ENCODE measurements at places on chromosomes 5 and 9. TPM values are rescaled to one million over a fixed set of nuclear protein-coding genes. Genes with fewer than 3 reads are reported as not detected.
A peak's percentile ranks its signal among the peaks of the same experiment; 100 is the strongest.

DNA sequence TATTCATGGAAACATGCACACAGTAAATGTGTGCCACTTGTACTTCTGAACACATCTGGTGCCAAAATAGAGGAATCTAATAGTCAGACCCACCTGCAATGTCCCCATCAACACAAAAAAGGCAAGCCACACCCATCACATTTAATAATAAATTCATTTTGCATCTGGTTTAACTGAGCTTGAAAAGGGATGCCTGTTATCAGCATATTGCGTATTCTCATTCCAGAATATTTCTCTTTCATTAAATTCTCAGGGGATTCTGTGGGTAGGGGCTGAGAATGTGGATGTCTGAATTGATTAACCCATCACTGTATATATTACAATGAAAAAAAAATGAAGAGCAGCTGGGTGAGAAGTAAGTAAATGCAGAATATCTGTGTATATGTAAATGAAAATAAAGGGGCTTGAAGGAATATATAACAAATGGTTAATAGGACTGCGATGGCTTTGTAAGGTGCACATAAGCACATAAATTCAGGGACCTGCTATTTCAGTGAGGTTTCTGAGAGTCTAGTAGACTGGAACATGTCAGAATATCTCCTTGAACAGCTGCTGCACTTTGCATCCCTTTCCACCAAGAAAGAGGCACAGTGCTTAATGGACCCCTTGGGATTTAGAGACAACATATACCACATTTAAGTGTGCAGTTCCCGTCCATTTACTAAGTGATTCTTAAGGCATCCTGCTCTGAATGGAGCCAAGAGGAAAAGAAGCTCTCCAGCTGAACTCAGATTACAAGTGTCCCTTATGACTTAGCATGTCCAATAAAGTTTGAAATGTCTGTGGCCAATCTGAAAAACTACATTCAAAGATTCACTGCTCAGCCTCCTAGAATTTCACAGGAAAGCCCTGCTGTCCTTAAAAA is 104.1 kb upstream of the NIPBL start:
- no peak for DNase-seq

GRCh38 chr9:112753725-112754124 is 3.2 kb downstream of the SNX30 start:
- DNase-seq = no peak

- no peak for DNase-seq
Measured at GRCh38 chr5:77101298-77101697, 14.2 kb upstream of the ZBED3 start.

DNA sequence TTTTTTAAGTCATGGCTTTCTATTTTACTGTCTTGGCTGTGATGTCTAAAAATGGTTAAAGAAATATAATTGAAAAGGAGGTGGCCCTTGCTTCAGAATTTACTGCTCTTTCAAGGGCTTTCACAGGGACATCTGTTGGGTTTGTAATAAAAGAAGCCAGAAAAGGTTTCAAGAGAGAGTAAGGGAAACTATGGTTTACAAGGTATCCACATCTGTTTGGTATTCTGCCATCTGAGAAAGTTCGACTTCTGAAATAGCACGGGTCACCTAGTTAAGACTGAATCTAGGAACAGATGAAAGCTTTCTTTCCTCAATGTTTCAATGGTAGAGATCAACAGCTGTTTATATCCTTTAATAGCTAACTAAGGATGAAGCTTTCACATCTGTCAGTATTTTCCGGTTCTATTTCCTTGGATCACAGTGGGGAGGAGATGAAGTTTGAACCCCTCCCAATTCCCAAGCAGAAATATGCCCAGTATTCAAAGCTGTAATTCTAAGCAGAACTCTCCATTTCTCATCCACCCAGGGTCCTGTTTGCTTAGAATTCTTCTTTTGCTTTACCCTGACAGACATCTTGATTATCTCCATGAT is 72.8 kb upstream of the IFNK start:
- DNase-seq = no peak

- no peak for DNase-seq
Measured at GRCh38 chr9:104604801-104605200, 626 bp downstream of the OR13C2 start.

DNA sequence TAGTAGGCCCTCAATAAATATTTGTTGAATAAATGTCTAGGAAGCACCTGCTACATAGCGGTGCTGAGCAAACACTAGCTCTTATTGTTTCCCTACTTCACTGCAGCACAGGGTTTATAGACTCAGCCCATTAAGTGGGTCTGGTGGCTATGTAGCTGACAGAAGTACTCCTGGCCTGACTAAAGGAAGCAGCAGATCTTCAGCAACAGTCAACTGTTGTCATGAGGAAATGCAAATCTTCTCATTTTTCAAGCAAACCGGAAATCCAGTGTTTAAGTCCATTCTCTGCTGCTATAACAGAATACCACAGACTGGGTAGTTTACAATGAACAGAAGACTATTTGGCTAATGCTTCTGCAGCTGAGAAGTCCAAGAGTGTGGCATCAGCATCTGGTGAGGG is 2.8 kb upstream of the TEX10 start:
- DNase-seq = no peak

DNA sequence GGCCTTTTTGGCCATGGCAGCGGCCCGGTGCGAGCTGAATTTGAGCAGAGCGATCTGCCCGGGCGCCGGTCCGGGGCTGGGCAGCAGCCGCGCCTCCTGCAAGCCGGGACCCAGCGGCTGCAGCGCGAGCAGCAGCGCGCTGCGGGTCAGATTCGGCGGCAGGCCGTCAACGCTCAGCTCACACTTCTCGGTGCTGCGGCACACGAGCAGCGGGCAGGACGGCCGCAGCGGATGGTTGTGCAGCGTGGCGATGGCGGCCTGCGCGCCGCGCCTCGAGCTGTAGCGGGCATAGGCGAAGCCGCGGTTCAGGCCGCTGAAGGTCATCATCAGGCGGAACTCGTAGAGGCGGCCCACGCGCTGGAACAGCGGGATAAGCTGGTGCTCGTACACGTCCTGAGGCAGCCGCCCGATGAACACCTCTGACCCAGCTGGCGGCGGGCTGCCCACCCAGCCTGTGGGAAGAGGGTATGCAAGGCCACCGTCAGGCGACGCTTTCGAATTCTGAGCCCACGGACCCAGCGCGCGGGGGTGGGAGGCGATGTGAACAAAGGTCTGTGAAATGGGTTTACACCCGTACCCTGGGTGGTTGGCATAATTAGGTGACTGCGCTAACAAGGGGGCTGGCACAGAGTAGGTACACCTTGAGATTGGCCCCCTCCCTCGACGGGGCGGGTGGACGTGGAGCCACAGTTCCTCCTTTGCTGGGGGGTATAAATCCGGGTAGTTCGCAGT is 755 bp downstream of the DND1 start:
- no peak for DNase-seq

DNA sequence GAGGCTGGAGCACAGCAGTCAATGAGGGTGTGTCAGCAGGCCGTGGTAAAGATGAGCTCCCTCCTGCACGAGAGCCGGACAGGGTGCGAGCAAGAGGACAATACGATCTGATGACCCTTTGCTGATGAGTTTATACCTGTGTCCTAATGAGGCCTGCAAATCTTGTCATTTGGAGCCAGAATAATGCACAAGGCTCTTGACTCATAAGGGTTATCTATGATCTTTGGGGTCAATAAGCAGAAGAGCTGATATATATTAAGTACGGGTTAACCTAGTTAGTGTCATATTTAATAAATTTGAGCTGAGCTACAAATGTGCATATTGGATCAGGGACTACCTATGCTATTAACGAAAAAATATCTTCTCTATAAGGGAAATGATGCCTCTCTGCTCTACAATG is 46.9 kb downstream of the CTNND2 start:
- DNase-seq = no peak

DNA sequence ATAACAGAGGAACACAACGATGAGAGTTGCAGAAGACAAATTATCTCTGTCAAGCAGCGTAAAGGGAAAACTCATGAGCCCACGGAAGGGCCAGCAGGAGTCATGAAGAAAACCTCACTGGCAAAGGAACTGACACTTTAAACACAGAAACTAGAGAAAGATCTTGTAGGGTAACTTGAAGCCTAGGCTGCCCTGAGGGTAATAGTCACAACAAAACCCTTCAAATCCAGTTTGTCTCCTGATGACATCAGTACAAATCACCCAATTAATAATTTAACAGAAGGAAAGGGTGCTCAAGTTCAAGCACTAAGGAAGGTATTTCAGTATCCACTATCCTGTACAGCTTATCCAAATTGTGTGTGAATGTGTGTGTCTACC is 549.1 kb downstream of the MTRR start:
- no peak for DNase-seq

DNA sequence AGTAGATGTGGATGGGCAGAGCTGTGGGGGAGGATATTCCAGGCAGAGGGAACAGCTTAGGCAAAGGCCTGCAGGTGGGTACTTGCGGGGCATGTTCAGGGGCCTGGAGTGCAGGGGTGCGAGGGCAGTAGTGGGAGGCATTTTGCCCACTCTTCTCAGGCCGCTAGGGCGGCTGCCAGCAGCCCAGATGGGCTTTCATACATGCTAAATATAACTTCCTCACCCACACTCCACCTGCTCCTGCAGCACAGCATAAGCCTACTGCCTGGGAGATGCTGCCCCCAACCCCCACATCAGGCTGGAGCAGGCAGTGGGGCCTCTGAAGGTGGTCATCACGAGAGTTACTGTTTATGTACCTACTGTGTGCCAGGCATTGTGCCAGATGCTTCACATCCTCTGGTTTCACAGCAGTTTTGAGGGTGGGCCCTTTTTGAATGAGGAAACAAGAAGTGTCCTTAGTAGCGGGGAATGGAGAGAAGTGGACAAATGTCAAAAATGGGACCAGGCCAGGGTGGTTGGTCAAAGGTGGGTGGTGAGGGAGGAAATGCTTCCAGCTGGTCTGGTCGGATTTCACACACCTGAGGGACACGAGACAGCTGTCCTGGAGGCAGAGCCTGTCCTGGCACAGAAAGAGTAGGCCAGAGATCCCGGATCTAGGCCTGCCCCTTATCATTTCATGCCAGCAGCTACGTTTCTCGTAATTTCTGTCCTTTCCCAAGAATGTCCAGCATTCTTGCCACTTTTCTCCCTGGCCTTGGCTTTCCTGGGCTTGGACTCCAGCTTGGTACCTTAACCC is 12.1 kb downstream of the RGS14 start:
- DNase-seq = no peak

DNA sequence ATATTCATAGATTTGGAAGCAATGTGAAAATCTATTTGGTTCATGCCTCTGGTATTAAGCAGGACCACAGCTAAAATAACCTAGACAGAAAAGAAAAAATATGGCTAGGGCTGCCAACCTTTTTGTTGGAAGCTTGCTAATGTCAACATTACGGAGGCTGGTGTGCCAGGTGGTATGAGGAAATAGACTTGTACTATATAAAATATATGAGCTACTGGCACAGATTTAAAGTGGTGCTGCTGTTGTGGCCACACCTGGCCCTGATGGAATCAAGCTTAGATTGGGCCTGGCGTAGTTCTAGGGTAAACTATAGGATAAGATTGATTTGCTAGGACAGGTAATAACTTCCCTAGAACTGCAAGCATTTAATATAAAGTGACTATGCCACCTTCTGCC is 10.6 kb upstream of the PARP8 start:
- DNase-seq = no peak

DNA sequence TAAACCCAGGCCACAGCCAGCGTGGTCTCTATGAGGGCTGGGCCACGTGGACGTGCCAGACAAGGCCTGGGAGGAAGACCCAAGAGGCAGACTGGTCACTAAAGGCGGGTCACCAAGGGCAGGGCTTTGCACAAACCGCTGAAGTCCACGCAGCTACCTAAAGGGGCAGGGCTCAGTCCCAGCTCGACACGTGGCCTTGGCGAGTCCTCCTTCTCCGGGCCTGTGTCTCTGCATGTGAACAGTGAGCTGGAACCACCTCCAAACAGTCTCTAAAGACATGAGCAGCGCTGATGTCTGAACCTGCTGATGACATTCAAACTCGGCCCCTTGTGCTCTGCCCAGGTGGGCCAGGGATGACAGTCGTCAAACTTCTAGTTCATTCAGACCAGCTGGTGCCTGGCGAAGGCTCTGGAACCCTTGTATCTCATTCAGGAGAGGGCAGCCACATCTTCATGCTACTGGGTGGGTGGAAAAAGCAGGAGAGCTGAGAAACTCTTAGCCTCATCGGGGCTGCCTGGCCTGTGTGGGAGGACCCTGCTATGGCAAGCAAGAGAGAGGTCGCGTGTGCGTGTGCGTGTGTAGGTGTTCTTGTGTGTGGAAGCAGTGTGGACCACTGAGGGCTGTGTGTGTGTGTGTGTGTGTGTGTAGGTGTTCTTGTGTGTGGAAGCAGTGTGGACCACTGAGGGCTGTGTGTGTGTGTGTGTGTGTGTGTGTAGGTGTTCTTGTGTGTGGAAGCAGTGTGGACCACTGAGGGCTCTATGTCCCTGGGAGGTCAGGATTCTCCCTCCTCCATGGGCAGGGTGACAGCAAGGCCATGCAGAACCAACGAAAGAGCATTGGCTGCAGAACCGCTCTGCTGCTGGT is 14.1 kb upstream of the SLC25A51 start:
- DNase-seq = no peak

DNA sequence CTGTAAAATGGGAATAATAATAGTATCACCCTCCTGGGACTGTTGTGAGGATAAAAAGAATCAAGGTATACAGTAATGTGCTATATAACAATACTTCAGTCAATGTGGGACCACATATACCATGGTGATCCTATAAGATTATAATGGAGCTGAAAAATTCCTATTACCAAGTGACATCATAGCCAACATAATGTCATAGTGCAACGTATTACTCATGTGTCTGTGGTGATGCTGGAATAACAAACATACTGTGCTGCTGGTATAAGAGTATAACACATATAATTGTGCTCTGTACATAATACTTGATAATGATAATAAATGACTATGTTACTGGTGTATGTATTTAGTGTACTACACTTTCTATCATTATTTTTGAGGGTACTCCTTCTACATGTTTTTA is 38.1 kb downstream of the LIFR start:
- DNase-seq = no peak

- no peak for DNase-seq
Measured at GRCh38 chr5:132979367-132979940, 16.0 kb upstream of the AFF4 start.

DNA sequence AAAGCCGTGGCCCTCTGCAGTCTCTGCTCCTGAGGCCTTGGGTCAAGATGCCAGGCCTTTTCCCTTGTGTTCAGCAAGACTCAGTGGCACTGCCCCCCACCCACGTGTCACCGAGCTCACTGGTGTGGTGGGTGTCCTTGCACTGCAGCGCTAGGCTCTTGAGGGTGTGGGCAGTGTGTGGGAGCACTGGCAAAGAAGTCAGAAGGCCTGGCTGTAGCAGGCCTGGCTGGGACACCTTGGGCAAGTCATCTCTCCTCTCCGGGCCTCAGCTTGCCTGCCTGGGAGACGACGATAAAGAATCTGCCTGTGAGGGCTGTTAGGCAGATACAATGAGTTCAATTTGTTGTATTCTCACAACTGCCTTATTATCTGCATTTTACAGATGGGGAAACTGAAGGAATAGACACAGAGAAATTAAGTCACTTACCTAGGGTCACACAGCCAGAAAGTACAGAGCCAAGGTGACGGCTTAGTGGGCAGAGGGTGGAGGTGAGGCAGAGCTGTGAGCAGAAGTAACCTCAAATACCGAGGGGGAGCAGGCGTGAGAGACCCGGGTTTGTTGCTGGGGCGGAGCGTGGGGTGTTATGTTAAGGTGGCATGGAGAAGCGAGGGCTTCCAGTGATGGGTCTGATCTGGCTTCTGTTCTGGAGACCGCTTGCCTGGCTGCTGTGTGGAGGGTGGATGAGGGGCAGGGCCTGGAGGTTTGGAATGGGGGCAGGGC is 1.4 kb downstream of the TSPAN17 start:
- DNase-seq = peak; percentile 47

Gene PLCXD3
- total RNA-seq = not detected

Gene IFNA2
- not detected for total RNA-seq

Gene WNK2
- 0.20 TPM for total RNA-seq

Gene CENPK
- 65.4 TPM for total RNA-seq

Gene FOXD4L3
- total RNA-seq = not detected

Gene MORN5
- total RNA-seq = not detected

Gene STK32A
- not detected for total RNA-seq

Gene SPINK5
- total RNA-seq = not detected
